ENCODE measurements at places on chromosomes 16 and 17.

GRCh38 chr17:9006175-9006767 is 15.0 kb upstream of the NTN1 start:
- no peak for DNase-seq

DNA sequence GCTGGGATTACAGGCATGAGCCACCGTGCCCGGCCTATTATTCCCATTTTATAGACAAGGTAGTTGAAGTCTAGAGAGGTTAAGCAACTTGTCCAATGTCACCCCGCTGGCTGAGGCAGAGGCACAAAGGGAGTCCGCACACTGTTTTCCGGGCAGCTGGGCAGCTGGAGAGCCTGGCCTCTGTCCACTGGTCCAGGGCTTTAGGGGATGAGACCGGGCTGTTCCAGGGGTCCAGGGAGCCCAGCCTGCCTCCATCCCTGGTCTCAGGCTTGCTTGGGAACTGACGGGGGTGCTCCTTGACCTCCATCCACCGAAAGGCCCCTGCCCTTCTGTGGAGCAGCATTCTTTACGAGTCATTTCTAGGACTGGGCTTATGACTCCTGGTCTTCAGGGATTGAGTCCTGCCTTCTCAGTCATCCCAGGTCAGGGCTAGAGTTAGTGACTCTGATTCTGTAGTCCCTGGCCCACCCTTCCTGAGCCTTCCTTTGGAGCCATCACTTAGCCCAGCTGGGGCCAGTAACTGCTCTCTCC is 37.5 kb downstream of the SOCS3 start:
- DNase-seq: no peak

GRCh38 chr17:30823421-30823820 is 1.1 kb downstream of the CRLF3 start:
- no peak for DNase-seq

GRCh38 chr16:64172226-64172625 is 949.6 kb downstream of the CDH11 start:
- DNase-seq: no peak

DNA sequence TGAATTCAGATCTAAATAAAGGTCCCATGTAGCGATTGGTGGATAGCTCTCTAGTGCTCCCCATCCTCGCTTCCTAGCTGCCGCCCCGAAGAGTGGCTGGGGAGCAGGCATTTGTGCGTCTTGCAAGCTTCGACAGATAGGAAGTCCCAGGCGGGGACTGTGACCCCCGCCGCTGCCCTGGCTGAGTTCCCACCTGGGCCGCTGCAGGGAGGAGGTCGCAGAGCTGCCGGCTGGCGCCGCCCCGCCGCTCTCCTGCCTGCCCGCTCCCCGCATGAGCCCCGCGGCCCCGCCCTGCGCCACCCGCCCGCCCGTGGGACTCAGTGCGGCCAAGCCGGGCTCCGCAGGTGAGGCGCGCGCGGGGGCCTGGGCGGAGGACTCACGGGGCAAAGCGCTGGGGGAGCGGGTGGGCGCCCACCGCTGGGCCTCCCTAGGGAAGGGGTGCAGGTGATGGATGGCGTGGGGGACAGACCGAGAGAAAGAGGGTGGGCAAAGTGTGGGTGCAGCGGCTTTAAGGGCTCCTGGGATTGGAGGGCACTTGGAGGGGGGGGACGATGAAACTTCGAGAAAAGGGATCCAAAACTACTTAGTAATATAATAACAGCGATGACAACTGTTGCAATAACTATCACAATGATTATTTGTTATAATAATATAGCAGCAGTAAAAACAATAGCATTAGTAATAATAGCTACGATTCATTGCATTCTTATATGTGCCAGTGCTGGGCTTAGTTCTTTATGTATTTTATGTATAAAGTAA is at the start of gene OTOA:
Gene OTOA, plus strand, starts transcription at position 80 of the 759 bp plus-strand sequence. CDS start 14,547 bp downstream, outside the sequence.
- no peak for DNase-seq

DNA sequence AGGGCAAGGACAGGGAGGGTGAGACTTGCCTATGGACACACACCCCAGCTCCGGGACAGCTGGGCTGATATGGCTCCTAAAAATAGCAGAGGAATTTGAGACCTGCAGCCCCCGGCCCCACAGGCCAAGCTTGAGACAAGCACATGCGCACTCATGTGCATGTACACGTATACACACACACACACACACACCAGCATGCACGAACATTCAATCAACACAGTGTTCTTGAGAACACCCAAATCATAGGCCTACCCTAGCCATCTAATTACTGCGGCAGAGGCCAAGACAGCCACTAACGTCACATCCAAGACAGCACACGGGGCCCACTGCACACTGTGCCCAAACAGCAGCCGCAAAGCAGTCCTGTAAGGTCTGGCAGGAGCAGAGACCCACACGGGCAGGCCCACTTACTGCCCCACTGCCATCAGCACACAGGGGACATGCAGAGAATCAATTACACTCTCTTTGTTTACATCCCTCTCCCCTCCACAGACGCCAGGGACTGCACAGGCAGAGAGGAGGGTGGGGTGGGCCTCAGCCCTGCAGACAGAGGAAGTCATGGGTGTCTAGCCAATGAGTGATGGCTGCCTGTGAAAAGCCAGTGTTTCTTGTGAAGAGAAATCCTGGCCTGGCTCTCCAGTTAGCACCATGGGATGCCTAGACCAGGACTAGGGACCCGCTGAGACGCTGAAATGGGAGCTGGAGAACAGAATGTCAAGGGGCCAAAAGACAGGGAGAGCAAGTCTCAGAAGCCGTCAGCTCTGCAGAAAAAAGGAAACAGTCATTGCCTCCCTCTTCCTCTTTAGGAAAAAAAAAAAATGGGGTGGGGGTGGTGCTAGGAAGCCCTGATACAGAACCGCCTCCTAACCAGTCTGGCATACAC is 39.3 kb downstream of the MYO18A start:
- no peak for DNase-seq

GRCh38 chr16:48503336-48503735 is 106.6 kb downstream of the N4BP1 start:
- no peak for DNase-seq

DNA sequence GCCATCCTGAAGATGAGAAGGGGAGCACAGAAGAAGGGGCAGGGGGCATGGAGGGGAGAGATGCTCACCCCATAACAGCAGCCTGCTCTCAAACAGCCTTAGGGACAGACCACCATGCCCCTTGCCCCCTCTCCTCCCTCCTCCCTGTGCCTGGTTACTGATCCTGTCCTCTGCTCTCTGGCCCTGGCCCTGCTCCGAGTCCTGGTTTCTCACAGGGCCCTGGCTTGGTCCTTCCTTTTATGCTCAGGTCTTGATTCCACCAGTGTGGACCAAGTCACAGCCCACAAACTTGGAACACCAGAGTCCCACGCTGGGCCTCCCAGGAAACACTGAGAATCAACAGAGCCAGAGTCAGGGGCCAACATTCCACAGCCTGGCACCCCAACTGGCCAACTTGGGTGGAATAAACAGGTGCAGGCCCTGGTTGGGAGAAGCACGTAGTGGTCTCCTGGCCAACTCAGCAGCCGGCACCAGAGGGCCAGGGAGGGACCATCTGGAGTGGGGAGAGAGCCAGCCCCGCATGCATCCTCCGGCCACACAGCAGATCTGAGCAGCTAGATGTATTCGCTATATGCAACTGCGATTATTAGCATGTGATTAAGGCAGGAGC is 44.9 kb upstream of the CDC42EP4 start:
- no peak for DNase-seq

DNA sequence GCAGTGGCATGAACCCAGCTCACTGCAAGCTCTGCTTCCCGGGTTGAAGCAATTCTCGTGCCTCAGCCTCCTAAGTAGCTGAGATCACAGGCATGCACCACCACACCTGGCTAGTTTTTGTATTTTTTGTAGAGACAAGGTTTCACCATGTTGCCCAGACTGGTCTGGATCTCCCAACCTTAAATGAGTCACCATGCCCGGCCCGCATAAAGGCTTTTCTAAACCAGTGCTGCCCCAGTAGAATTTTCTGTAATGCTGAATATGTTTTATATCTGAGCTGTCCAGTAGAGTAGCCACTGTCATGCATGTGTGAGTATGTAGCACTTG is 36.9 kb upstream of the WSB1 start:
- no peak for DNase-seq
